EH (cell line): ENCODE measurements at places on chromosomes 11 and 22.

- DNase-seq: peak; percentile 6
Observed at GRCh38 chr11:8335683-8336082, 72.0 kb upstream of the LMO1 start.

GRCh38 chr22:37500745-37501609 is 14.8 kb upstream of the MFNG start:
- DNase-seq: no peak

- no peak for DNase-seq
Observed at GRCh38 chr22:27372969-27373670, 428.4 kb downstream of the MN1 start.

GRCh38 chr11:95676308-95676707 is 113.3 kb downstream of the FAM76B start:
- DNase-seq: no peak

DNA sequence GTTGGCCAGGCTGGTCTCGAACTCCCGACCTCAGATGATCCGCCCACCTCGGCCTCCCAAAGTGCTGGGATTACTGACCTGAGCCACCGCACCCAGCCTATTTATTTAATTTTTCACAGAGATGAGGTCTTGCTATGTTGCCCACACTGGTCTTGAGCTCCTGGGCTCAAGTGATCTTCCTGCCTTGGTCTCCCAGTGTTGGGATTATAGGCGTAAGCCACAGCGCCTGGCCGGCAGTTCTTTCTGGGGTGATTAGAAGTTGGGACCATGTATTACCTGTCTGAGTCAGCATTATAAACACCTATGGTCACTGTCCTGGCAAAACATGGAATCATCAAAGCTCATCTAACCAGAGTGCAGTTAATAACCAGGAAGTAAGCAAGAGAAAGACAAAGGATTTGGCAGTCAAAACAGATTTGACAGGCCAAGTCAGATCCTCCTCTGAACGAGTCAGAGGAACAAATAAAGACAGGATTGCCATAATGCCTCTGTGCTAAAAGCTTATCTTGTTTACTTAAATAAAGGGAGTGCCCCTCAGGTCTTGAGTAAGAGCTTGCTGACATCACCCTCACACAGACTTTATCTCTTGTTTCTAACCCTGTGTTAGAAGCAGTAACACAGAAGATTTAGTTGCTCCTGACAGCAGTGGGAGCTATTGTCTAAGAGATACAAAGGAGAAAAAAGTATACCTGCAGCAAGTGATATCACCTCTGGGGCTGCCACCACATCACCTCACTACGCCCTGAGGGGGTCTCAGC is 3.7 kb downstream of the SERPIND1 start:
- DNase-seq: peak; percentile 91

GRCh38 chr11:128937480-128937879 is 5.2 kb downstream of the TP53AIP1 start:
- no peak for DNase-seq

GRCh38 chr11:5242208-5242607 is 7.4 kb downstream of the HBG1 start:
- no peak for DNase-seq

DNA sequence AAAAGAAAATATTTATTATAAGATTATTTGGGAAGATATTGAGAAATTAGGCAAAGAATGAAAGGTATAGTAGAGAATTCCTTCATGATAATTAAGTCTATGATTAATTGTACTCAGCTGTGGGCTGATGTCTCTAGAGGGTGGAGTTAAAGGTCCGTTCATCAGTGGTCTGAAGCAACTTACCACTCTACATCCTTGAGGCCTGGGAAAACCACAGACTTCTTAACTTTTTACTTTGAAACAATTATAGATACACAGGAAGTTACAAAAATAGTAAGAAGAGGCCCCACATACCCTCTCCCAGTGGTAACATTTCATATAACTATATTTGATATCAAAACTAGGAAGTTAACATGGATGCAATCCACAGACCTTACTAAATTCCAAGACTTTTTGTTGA is 167.0 kb upstream of the NECTIN1 start:
- no peak for DNase-seq

GRCh38 chr11:34619062-34619516 is 1.8 kb upstream of the EHF start:
- DNase-seq: no peak

DNA sequence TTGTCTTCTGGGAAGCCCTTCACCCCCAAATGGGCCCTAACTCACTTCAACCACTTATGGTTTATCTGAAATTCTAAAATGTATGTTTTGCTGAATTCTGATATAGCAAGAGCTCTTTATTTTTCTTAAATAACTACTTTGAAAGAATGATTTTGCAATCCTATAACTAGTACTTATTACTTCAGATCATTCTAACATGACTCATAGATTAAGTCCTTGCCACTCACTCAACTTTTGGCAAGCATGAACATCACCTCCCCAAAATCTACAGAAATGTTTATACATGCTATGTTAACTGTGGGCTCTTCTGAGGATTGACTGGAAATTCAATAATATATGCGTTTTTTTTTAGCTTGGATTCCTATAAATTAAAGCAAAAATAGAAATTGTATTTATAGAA is 367.4 kb upstream of the FAT3 start:
- DNase-seq: no peak

GRCh38 chr11:35736952-35737351 is 74.4 kb downstream of the TRIM44 start:
- no peak for DNase-seq

DNA sequence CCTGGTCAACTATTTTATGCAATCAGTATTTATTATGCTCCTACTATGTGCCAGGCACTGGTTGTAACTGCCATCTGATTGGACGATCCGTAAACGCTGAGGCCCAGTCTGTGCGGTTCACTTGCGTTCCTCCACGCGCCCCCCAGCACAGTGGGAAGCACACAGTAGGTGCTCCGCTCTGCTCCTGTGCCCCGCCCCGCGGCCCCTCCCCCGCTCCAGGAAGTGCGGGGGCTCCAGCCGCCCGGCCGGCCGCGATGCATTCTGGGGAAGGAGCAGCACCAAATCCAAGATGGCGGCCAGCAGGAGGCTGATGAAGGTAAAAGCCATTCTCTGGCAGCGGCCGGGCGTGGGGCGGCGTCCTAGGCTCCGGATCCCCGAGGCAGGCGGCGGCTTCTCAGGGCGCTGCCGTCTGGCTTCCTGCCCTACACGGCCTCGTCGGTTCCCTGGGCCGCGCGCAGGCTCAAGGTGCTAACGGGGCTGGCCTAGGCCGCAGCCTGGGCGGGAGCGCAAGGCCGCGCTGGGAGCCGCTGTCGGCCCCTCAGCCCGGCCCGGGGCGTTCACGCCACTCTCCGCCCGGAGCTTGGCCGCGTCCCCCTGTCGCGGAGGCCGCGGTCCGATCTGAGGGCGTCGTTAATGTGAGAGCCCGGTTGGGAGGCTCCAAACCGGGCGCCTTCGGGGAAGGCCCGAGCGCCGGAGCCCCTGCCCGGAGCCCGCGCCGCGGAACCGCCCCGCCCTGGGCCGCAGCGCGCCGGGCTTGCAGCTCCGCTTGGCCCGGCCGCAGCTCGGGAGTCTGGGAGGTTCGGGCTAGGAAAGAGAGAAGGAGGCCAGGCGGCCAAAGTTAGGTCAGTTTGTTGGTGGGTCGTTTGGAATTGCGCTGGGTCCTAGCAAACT is at the start of gene UBE2L3:
TSS of gene UBE2L3 (plus strand) at position 259 of the 891 bp plus-strand sequence. CDS start at position 290, 31 bp downstream.
- DNase-seq: peak; percentile 83

- DNase-seq: peak; percentile 81
Observed at GRCh38 chr11:62593434-62594044, 2.2 kb upstream of the TUT1 start.

- DNase-seq: peak; percentile 14
Observed at GRCh38 chr11:83540112-83540675, 254.0 kb upstream of the CCDC90B start.

GRCh38 chr11:105389952-105390351 is 219.9 kb upstream of the GRIA4 start:
- no peak for DNase-seq

DNA sequence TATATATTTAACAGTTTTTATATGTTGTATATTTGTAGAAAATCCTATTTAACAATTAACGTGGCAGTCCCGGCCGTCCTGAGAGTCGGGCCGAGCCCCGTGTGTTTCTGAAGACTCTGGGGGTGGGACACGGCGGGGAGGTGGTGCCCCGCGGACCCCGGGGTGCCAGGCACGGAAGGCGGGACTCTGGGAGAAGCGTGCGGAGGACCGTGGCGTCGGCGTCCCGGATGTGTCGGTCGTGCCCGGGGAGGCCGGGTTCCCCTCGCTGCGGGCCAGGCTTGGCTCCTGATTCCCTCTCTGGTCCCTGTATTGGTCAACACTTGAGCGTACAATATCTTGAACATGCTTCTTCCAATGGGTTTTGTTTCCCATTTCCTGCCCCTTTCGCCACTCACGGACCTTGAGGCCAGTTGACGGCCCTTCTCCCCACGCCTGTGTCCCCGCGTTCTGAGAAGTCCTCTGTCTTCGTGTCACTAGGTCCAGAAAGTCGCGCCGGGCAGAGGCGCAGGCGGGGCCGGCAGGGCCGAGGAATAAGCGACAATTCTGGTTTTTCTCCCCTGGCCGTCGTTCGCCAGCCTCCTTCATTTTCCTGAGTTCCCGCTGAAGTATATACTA is 1076.7 kb downstream of the BRD1 start:
- DNase-seq: no peak

- no peak for DNase-seq
Observed at GRCh38 chr11:17407575-17407974, 19.1 kb upstream of the KCNJ11 start.
